ENCODE measurements at places on chromosomes 4 and X.
A peak's percentile ranks its signal among the peaks of the same experiment; 100 is the strongest.

- DNase-seq, result no peak
Observed at GRCh38 chr4:140277576-140277975, 95.9 kb upstream of the SCOC start.

DNA sequence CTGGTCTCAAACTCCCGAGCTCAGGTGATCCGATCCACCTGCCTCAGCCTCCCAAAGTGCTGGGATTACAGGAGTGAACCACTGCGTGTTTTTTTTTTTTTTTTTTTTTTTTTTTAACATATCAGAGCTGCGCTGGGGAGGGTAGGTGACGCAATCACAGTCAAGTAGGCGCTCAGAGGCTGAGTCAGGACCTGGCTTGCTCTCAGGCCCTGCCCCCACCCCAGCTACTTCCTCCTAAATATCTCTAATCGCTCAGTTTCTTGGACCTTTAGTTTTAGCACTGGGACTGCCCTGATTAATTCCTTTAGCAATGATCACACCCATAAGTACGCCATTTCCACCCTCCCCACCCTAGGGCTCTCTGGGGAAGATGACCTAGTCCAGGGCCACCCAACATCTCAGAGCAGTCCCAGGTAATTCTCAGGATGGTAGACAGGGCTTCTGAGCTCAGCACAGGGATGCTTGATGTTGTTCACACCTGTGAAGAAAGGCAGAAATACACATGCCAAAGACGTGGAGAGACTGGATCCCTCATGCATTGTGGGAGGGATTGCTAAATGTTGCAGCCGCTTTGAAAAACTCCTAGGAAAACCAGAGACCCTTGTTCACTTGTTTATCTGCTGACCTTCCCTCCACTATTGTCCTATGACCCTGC lies 50.2 kb downstream of the DDX3X start:
- no peak for DNase-seq

- DNase-seq, result no peak
Observed at GRCh38 chrX:119736206-119736764, 22.1 kb upstream of the SOWAHD start.

DNA sequence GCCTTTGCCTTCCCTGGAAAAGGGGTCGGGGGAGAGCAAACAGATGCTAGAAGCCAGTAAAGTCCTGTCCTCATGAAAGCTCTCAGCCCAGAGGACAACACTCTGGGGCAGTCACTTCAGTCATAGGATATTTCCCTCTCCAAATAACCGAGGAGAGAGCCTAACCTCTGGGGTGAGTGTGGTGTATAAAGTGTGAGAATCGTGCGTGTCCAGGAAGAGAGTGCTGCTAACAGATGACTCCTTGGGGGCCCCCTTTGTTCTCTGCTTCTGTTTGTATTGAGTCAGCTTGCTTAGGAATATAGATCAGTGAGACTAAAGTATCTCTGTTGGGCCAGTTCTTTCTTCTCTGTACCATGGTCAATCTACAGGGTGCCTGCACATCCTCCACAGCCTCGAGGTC lies 247.2 kb downstream of the PALLD start:
- no peak for DNase-seq

GRCh38 chr4:156892805-156893204 lies 78.8 kb downstream of the PDGFC start:
- DNase-seq, result no peak

DNA sequence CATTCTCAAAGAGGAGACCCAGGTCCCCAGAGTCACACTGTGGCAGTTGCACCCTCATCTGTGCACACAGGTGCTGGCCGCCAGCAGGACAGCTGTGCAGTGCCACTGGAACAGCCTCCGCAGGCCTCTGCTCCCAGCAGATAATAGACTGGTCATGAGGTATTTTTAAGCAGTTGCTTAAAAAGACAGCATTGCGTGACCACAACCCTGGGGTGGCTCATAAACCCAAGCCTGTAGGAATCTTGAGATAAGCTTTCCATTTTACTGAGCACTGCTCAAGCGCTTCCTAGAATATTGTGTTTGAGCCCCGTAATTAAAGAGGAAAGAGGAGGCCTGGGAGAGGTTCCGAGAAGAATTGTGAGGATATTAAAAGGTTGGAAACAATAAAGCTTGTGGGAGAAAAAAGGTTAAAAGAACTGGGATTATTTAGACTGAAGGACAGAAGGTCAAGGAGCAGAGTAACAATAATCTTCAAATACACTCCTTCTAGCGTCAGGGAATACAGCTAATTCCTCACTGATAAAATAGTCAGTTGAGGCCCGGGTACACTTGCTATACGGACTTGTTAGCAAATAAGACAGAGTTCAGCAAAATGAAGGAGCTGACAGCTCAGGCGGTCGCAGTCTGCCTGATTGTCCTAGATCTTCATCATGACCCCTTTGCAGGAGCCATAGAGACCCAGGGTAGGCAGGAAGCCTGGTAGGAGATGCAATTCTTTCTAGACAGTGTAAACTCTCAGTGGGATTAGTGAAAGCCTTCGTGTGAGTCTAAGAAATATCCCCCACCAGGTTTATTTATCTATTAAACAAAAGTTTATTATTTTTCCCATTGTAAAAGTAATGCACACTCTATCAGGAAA lies 86.2 kb upstream of the KIT start:
- DNase-seq, result no peak

DNA sequence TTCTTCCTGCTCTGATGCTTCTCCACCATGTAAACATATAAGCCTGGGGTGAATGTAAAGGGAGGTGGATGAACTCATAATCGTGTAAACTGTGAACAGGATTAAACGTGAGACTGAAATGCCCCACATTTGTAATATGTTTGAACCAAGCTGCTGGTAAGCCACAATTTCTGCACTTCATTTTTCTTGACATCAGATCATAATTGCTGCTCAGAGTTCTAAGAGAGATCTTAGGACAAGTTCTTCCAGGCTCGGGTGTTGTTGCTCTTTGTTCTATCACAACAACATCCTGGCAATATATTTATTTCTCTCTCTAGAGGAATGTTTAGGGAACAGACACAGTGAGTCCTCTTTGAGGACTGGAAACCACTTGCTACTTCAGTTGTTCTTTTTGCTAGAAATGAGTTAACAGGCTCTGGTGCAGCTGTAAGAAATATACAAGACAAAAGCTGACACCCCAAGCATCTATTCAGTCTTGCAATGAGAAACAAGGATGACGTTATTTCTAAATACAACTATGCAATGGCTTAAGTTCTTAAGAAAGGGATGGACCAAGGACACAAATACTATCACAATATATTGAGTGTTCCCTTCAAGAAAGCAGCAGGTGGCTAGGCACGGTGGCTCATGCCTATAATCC lies 59.6 kb downstream of the LNX1 start:
- DNase-seq, result no peak

DNA sequence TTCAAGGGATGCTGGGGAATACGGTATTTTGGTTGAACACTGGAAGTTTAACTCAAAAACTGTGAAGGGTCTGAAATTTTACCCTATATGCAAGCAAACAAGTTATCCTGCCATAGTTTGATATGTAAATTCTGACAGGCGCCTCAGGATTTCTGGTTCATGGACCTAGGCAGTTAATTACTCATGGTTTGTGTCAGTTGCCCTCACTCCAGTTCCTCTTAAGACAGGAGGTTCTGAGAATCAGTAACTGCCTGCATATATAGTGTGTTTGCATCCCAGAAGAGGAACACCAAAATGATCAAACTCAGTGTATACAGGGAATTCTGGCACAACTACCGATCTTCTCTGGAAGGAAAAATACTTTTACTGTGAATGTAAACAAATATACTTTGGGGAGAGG lies 360.4 kb upstream of the NWD2 start:
- no peak for DNase-seq

- no peak for DNase-seq
Observed at GRCh38 chrX:24987731-24988130, 28.0 kb downstream of the ARX start.

DNA sequence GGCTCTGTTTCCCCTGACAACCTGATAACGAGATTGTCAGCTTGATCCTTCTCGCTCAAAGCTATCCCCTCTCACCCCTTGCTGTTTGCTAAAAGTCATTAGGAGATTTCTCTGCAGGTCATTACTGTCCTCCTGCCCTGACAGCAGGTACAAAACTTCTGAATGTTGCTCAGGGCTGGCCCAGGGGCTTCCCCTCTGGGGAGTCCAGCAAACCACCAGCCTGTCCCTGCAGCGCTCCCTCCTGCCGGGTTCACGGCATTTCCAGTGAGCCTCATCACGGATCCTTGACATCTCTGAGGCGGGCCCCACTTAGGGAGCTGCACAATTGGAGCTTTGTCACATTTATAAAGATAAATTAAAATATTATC lies 5.2 kb upstream of the SORCS2 start:
- DNase-seq, result no peak

GRCh38 chr4:23828020-23828715 lies 61.7 kb downstream of the PPARGC1A start:
- no peak for DNase-seq

GRCh38 chr4:72768364-72768763 lies 199.3 kb upstream of the ADAMTS3 start:
- DNase-seq, result peak; percentile 7

- no peak for DNase-seq
Observed at GRCh38 chr4:185112104-185112503, 31.0 kb upstream of the SLC25A4 start.

GRCh38 chrX:119647552-119648420 lies 41.6 kb upstream of the NKRF start:
- no peak for DNase-seq

GRCh38 chr4:134499074-134499473 lies 297.5 kb upstream of the PABPC4L start:
- no peak for DNase-seq

- DNase-seq, result peak; percentile 1
Observed at GRCh38 chr4:72286185-72286584, 254.4 kb downstream of the NPFFR2 start.

- no peak for DNase-seq
Observed at GRCh38 chrX:40897718-40898270, 162.5 kb upstream of the MED14 start.

- no peak for DNase-seq
Observed at GRCh38 chrX:48908600-48908999, 2.8 kb downstream of the SLC35A2 start.

- no peak for DNase-seq
Observed at GRCh38 chr4:77146186-77147078, 10.6 kb upstream of the CCNG2 start.

DNA sequence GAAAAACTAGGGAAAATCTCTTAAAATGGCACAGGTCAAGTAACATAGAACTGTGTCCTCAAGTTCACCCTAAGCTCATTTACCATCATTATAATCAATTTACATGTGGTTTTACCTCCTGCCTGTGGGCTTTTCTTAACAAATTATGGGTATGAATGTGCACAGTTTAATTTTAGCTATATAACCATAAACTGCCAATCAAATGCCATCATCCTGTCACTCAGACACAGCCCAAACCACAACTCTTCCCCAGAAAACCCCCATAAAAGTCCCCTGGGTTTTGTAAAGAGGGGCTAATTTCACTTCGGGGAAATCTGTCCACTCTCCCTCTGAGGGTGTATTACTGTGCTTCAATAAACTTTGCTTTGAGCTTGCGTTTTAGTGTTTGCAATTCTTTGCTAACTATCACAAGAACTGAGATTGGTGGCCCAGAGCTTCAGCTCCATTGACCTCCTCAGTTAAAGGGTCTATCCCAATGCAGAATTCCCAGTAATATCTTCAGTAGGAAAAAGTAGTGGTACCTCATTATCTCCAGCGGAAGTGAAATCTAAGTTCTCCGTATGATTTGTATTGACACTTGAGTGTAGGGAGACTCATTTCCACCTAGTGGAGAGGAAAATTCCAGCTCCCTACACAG lies 394.6 kb downstream of the SPOCK3 start:
- DNase-seq, result no peak

Measured in SK-N-SH (cell line).